ENCODE measurements at places on chromosomes 3 and 15. TPM values are rescaled to one million over a fixed set of nuclear protein-coding genes. Genes with fewer than 3 reads are reported as not detected.

CLEC3B gene
- total RNA-seq = 28.9 TPM

SLC27A2 gene
- 55.7 TPM for total RNA-seq

PLD1 gene
- total RNA-seq = 81.3 TPM

FMN1 gene
- total RNA-seq = 32.0 TPM

RPL22L1 gene
- total RNA-seq = 37.7 TPM

- H3K27me3 ChIP-seq = no peaks in the 10 kb centered on the region
- H3K4me3 ChIP-seq = no peak overlapping the region
- no peak overlapping the region for H3K27ac ChIP-seq
- H3K36me3 ChIP-seq = no peaks in the 10 kb centered on the region
Measured at GRCh38 chr3:122307976-122308375, 17.1 kb upstream of the CSTA start.

DNA sequence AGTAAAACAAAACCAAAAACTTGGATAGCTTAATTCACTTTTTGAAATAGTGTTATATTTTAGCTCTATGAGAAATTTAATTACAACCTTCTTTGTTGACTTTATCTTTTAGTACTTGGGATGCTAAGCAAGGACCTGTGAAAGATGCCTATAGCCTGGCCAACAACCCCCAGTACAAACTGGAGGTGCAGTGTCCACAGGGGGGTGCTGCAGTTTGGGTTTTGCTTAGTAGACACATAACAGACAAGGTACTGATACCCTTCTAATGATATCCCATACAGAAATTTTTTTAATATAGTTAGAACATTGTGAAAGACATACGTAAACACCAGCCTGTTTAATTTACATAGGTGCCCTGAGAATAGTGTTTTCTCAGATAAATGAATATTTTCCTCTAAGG lies 35.3 kb downstream of the CAPN7 start:
- no peaks in the 10 kb centered on the region for H3K4me1 ChIP-seq
- H3K27ac ChIP-seq = no peak overlapping the region
- no peaks in the 10 kb centered on the region for H3K27me3 ChIP-seq
- no peak for DNase-seq
- H3K4me3 ChIP-seq = no peak overlapping the region

- H3K4me3 ChIP-seq = no peak overlapping the region
- H3K27me3 ChIP-seq = no peaks in the 10 kb centered on the region
- no peak overlapping the region for H3K27ac ChIP-seq
Measured at GRCh38 chr15:34679291-34679690, 75.5 kb downstream of the GJD2 start.

GRCh38 chr15:66560856-66561525 lies 4.8 kb downstream of the LCTL start:
- no peak overlapping the region for H3K27ac ChIP-seq
- H3K4me3 ChIP-seq = no peak overlapping the region
- no peaks in the 10 kb centered on the region for H3K36me3 ChIP-seq
- DNase-seq = no peak

DNA sequence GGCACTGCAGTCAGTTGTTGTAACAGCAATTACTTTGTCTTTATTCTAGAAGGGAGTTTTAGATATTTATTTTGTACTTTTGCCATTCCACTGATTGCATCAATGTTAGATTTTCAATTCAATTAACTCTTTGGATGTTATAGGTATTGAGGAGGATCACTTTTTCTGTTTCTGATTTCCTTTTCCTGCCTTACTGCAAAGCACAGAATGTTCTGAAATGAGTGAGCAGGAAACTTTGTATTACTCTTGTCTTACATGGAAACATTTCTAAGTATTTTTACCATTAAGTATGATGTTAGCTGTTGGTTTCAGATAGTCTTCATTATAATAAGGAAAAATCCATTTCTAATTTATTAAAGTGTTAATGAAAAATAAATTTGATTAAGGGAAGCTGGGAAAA lies 80.5 kb downstream of the OSBPL10 start:
- H3K36me3 ChIP-seq = no peaks in the 10 kb centered on the region
- no peaks in the 10 kb centered on the region for H3K27me3 ChIP-seq
- DNase-seq = no peak
- no peaks in the 10 kb centered on the region for H3K4me1 ChIP-seq

- H3K36me3 ChIP-seq = no peaks in the 10 kb centered on the region
Measured at GRCh38 chr3:151290673-151291072, 12.3 kb upstream of the P2RY14 start.

DNA sequence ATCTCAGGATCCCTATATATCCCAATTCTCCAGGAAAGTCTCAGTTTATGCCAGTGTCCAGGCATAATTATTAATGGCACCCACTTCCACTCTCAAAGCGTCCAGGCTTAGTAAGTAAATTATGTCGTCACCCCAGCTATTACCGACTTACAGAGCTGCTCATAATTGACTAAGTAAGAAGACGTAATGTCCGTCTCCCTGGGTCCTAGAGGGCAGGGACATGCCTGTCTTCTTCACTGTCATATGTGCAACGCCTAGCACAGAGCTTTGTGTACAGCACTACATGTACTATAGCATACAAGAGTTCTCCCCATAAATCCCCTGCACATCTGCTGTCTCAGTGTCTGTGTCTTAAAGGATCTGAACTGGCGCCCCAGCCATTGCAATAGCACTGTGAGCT lies 23.9 kb upstream of the HRH1 start:
- no peak overlapping the region for H3K27ac ChIP-seq
- no peaks in the 10 kb centered on the region for H3K36me3 ChIP-seq
- H3K4me1 ChIP-seq = no peaks in the 10 kb centered on the region
- no peak overlapping the region for H3K4me3 ChIP-seq
- DNase-seq = no peak
- H3K27me3 ChIP-seq = no peaks in the 10 kb centered on the region

DNA sequence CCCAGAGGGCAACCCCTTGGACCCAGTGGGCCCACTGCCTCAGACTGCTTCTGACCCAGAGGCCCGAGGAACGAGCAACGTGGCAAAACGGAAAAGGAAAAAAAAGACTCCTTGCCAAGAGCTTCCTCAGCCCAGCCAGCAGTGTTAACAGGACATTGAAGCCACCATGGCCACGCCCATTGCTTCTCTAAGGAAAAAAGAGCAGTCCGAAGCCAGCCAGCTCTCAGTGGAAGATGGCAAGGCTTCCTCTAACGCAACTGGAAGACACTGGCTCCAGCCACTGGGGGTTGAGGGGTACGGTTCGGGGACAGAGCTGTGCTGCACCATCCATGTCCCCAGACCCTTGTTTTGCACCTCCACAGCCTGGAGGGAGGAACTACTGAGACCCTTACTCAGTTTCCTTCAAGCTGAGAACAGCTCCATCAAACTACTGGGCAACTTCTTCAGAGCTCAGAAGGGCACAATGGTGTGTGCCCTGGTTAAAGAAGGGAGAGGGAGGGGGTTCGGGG lies 10.7 kb downstream of the BMF start:
- peak; percentile 78 for DNase-seq
- H3K4me3 ChIP-seq = no peak overlapping the region
- peak overlapping the region; percentile 68 for H3K27ac ChIP-seq
- H3K4me1 ChIP-seq = peaks cover 32% of the 10 kb centered on the region
- no peaks in the 10 kb centered on the region for H3K27me3 ChIP-seq
- no peaks in the 10 kb centered on the region for H3K36me3 ChIP-seq
